ENCODE measurements at places on chromosomes 12 and 14.

DNA sequence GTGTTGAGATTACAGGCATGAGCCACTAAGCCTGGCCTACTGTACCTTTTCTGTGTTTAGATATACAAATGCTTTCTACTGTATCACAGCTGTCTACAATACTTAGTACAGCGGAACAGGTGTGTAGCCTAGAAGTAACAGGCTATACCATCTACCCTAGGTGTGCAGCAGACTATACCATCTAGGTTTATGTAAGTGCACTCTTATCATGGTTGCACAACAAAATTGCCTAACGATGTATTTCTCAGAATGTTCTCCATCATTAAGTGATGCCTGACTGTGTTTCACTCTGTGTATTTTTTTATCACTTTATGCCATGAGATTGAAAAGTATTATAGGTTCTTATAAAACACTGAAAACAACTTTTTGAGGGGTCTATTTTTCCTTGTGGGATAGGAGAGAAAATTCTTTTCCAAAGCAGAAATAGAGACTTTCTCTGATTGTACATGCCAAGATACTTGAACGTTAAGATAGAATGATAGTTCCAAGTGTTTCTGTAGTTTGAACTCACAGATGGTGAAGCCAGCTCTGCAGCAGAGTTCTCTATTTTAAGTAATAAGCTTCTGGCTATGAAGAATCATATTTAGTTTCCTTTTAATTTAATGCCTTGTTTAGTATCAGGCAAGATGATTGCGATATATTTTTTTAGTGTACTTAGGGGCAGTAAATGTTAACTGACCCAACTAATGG is 17.0 kb downstream of the TMPRSS12 start:
- DNase-seq = no peak

- DNase-seq = no peak
These were observed 37.8 kb upstream of the DDHD1 start for GRCh38 chr14:53190938-53191337.

- DNase-seq = no peak
These were observed 750.5 kb upstream of the TMEM132C start for GRCh38 chr12:127516467-127516866.

DNA sequence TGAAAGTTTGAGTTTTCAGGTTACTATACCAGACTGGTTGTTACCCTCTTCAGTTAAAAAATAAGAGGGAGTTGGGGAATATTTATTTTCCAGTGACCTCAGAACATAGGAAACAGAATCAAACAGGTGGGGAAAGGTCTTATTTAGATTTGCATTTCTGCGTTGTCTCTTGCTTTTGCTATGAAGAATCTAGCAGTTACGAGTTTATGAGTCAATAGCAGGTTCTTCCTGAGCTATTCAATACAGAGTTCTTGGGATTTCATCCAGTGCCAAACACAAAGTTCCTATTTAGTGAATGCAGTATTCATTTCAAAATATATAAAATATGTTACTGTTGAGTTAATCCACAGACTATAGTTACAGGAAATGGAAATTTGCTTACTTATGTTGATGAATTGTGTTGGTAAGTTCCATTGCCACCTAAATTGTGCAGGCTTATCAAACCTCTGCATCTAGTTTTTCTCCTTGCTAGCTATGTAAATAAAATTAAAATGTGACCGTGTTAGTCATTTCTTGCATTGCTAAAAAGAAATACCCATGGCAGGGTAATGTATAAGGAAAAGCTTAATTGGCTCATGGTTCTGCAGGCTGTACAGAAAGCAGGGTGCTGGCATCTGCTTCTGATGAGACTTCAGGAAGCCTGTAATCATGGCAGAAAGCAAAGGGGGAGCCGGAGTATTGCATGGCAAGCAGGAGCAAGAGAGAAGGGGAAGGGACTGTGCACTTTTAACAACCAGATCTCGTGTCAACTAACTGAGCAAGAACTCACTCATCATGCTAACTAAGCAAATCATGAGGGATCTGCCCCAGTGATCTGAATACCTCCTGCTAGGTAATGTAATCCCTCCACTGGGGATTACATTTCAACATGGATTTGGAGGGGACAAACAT is 110.2 kb downstream of the KTN1 start:
- no peak for DNase-seq

DNA sequence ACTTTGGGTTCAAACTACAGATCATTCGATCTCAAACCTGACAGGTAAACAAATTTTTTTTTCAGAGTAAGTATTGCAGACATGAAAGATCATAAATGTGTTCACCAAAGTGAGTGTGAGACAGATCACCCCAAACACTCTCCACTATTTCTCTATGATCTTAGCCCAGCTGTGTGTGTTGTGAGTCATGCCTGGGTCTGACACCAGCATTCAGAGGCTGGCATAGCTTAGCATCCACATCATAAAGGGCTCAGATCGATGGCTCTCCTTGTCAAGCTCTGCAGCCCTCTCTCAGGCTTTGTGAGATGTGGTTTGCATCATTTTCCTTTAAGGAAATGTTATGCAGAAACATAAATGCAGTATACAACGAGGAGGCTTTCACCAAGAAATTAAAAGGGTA is 164.9 kb downstream of the ETV6 start:
- no peak for DNase-seq

DNA sequence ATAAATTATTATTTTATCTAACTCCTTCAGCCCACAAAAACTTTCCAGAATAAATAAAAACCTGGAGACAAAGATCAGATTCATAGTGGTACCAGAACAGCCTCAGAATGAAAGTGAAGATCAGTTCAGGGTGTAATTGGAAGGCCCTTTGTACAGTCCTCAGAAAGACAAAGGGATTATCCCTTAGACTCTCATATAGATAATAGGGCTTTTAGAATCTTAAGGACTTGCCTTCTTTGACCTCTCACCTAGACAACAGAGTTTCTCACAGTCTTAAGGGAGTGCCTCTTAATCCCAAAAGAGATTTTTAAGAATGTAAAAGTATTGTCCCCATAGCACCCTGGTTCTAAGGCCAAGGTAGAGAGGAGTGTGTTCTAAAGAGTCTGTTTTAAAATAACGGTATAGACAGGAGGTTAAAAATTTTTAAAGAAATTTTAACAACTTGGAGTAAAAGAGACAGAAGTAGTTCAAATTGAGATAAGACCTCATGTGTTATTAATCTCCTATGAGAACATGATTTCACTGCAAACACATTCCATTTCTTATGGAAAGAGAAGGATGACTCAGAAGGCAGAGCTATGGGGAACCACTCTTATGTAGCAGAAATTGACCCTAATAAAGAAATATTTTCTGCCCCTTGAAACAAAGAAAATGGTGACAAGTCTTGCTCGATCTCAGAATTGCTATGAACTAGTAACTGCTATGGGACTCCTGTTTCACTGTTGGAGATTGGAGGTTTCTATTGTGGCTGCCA is 24.2 kb upstream of the NOVA1 start:
- peak; percentile 63 for DNase-seq

DNA sequence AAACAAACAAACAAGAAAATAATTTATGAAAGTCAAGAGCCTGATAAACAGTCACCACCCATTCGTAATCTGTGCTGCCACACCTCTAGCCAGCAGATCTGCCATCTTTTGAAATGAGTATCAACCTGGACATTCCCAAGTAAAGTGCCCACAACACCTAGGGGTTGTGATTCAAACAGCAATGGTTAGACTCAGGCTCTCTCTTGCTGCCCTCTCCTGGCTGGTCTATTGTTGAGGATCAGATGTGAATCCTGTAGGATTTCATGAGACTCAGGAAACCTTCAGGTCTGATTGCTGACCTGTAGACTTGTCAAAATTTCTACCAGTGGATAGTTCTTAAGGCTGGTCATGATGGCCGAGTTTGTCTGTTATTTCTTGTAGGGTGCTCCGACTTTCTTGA is 26.8 kb downstream of the DGLUCY start:
- DNase-seq = no peak

GRCh38 chr14:76089575-76089974 is 62.1 kb upstream of the GPATCH2L start:
- no peak for DNase-seq

DNA sequence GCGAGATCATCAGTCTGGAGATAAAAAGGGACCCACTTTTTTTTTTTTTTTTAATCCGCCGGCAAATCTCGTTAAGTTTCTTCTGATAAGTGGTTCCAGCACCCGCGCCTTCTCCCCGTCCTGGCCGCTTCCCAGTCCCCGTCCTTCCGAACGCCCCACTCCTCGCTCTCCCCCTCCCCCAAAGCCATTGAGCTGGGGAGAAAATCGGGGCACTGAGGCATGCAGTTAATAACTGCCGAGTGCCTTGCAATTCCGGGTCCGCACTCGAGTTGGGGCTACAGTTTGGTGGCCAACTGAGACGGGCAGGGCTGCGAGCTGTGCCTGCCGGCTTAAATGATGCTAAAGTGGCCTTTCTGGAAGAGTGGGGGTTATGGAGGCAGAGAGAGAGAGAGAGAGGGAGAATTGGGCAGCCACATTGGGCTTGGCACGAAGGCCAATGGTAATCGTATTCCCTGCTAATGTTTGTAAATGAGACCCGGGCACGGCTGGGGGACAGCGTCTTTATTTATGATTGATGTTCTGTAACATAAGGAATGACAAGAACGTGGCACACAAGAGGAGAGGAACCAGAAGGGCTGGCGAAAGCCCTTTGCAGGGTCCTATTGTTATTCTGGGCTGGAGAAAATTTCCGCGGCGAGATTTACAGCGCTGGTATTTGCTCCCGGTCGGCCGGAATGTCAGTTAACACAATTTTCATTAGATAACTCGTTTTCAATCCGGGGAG is 115.4 kb upstream of the MYL2 start:
- DNase-seq = no peak

GRCh38 chr12:114744691-114745090 is 60.7 kb upstream of the TBX3 start:
- DNase-seq = peak; percentile 36

DNA sequence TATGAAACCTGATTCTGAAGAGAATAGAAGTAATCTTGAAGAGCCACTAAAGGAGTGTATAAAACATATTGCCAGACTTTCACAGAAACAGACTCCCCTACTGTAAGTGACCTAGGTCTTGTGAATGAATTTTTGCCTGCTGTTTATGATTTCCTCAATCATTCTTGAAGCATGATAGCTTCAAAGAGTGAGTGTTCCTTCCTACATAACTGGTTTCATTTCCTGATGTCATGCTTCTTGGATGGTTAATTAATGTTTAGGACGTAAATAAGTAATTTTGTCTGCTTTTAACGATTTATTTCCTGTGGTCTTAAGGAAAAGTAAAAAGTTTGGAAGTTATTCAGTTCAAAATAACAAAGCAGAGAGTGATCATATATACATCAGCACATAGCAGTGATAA is 129.8 kb downstream of the PIK3C2G start:
- DNase-seq = no peak

DNA sequence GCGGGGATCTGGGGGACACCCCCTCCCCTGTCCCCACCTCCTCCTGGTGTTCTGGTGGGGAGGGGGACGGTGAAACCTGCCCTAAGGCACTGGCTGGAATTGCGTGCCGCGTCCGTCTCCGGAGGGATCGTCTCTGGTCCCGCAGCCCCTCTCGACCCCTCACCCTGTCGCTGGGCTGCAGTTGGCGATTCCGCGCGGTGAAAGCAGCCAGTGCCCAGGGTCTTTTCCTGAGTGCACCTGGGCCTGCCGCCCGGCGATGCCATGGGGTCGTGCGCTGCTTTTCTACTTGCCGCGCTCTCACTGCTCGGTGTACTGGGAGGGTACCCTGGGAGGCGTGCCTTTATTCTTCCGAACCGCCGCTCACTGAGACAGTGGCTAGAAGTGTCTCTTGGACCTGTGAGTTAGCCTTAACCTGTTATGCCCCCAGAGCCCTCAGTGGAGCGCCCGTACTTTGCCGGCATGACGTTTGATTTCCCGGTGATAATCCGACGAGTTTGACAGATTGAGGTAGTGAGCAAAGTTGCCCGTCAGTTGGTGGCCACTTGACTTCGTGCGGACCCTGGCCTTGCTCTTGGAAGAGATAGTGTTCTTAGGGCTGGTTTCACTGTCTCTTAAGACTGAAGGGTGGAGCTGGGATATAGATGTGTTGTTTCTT is 788 bp downstream of the SFSWAP start:
- DNase-seq = no peak
